ENCODE measurements at places on chromosomes 2 and 18.

DNA sequence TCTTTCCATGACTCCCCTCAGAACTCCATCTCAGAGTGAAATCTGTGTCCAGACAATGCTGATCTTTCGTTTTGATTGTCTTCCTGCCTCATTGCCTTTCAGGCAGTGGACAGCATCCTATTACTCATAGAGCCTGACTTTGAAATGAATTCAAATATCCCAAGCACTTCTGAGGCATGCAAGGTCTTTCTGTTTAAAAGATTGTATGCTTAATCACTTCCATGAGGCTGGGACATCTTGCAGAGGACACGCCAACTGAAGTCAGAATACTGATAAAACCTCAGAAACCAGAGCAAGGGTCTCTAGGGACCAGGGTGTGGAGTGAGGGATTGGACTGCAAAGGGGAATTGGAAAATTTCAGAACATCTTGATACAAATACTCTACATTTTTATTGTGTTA lies 836.5 kb upstream of the ID2 start:
- DNase-seq, result no peak

DNA sequence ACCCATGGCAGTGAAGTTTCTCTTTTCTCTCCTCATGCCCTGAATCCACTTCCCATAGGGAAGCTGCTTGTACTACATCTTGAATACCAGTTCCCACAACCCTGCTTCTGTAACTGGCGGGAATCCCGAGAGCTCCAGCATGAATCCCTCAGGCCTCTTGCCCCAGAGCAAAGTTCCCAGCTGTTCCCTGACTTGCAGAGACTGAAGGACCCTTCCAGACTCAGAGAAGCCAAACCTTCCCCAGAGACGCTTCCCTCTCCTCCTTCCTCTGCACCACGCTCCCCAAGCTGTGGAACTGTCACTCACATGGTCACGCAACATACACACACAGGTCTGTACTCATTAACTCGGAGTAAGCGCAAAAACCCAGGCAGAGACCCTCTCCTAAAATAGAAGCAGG lies 26.4 kb downstream of the TRAPPC12 start:
- no peak for DNase-seq

DNA sequence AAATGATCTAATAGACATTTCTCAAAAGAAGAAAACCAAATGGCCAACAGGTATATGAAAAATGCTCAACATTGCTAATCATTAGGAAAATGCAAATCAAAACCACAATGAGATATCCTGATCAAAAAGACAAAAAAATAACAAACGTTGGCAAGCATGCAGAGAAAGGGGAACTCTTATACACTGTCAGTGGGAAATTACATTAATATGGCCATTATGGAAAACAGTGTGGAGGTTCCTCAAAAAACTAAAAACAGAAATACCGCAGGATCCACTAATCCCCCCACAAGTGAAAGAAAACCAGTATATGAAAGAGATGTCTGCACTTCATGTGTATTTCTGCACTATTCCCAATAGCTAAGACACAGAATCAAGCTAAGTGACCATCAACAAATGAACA lies 57.7 kb upstream of the CTIF start:
- DNase-seq, result no peak

GRCh38 chr2:173997269-173997668 lies 32.1 kb upstream of the SP3 start:
- DNase-seq, result no peak

GRCh38 chr18:54261894-54262293 lies 7.4 kb upstream of the POLI start:
- no peak for DNase-seq

GRCh38 chr2:234996069-234996940 lies 44.5 kb downstream of the SH3BP4 start:
- no peak for DNase-seq

DNA sequence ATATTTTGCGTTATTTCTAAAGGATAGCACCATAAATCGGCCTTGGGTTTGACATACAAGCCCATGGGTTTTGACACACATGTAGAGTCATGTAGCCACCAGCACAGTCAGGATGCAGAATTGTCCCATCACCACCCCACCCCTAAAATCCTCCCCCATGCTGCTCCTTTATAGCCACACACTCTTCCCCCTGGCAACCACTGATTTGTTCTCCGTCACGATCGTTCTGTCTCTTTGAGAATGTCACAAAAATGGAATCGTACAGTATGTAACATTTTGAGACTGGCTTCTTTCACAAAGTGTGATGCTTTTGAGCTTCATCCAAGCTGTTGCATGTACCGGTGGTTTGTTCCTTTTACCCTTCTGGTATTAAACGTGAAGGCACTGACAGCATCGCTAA lies 39.1 kb downstream of the CRACDL start:
- DNase-seq, result no peak

DNA sequence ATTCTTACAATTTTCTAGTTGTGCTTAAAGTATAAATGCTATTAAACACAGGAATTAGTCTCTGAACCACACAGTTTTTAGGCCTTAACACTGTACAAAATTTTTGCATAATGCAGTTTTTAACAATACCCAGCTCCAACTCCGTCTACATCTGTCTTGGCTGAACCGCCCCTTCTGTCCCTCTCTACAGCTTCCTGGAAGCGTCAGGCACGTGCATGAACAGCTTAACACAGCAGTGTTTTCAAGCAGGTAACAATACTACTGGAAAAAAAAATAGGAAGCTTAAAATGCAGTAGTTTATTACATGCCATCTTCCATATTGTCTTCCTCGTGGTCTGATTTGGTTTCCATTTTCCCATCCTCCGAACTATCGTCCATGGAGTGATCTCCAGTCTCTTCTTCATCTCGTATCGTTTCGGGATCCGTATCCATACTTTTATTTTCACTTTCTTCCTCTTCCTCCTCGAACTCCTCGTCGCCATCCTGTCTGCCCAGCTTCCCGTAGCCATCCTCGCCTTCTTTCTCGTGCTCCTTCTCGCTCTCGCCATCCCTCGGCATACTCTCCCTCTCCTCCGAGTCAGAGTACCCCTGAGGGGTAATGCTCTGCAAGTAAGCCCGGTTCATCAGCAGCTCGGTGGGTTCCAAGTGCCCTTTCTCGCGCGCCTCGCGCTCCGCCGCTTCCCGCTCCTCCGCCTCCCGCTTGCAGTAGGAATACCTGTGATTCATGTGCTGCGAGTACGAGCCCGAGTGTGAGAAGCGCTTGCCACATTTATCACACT lies 130.6 kb downstream of the ZEB2 start:
- DNase-seq, result no peak

DNA sequence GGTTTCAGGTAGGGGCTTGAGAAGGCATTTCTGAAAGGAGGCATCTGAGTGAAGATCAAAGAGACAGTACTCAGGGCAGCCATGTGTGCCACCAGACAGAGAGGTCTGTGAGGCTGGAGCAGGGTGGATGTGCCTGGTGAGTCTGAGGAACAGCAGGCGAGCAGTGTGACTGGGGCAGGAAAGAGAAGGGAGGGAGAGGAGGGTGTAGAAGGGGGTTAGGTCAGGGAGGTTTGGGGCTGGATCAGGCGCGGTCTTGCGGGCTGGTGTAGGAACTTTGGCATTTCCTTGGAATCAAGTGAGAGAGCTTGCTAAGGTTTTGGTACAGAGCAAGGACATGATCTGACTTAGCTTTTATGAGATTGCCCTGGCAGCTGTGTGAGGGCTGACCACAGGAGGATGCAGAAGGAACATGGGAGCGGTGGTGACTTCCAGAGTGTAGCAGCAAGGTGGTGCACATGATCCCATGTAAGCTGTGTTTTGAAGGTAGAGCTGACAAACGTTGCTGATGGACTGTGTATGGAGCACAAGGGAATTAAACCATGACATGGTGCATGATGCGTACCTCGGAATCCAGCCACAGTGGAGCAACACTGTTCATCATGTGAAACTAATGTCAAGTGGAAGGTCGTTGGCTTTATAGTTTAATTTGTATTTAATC lies 13.9 kb downstream of the RAB31 start:
- DNase-seq, result no peak

DNA sequence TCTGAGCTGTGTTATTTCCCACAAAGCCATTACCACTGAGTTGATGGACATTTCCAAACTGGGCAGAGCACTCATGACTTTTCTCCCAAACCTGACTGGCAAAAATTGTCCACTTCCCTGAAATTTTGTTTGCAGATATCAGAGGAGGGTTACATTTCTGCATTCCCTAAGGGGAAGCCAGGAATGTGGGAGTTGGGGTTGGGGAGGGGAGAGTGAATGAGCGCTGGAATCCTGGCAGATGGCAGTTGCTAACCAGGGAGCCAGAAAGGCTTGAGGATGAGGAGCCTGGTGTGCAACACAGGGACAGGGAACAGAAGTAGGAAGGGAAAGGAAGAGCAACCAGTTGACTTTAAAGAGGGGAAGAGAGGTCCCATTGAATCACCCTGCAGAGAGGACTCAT lies 14.0 kb upstream of the CCNYL1 start:
- no peak for DNase-seq

DNA sequence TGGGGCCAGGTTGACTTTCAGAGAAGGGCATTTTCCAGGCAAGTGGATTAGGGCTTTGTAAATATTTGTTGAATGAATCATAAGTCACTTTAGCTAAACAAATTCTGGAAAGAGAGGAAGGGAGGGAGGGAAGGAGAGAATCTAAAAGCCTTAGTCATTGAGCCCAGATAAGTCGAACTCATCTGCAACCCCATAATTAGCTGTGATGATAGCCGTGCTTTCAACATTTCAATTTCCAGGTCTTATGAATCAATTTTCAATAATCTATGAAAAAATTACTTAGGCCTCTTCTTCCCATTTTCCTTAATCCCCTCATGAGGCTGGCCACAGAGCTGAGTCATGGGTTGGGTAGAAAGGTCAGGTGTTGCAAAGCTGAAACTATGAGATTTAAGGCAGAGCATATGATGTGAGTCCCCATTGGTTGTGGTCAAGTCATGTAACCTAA lies 111.9 kb upstream of the MAPRE2 start:
- no peak for DNase-seq

DNA sequence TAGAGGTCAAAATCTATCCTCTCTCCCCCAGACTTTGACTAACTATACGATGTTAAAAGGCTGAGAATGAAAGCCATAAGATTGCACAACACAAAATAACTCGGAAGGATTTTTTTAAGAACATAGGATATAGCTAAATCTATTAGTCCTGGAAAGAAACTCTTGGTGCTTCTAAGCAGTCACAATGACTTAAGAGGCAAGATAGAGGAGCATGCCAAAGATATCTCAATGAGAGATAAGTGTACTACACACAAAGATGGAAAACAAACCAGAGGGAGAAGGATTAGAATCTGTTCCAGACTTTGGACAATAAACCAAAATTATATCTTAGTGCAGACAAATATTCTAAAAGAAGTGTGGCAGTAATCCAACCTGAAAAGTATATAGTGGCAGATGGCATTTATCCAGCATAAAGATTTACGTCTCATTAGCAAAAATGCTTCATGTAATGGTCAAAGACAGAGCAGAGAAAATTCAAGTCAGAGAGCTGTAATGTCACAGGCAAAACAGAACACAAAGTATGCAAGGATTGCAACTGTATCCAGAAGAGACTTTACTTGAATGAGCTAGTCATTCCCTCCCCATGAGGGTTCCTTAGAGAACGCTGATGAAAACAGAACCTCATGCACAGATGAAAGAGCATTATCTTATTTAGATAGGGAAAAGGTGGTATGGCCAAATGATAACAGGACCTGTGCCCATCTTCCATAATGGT lies 28.8 kb upstream of the EVA1A start:
- DNase-seq, result no peak

DNA sequence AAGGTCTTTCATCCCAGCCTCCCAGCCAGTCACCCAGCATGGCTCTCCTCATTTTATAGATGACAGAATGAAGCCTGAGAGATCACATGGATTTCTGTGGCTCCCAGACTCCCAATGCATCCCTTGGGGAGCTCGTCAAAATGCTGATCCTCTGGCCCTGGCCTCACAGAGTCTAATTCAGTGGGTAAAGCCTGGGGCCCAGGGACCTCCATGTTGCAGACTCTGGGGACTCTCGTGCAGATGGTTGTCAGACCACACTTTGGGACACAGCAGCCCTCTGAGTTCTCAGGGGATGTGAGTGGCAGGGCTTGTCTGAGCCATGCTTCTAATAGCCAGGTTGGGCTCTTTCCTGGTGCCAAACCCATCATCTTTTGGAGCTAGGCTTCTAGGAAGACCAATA lies 97.0 kb downstream of the CTIF start:
- no peak for DNase-seq

DNA sequence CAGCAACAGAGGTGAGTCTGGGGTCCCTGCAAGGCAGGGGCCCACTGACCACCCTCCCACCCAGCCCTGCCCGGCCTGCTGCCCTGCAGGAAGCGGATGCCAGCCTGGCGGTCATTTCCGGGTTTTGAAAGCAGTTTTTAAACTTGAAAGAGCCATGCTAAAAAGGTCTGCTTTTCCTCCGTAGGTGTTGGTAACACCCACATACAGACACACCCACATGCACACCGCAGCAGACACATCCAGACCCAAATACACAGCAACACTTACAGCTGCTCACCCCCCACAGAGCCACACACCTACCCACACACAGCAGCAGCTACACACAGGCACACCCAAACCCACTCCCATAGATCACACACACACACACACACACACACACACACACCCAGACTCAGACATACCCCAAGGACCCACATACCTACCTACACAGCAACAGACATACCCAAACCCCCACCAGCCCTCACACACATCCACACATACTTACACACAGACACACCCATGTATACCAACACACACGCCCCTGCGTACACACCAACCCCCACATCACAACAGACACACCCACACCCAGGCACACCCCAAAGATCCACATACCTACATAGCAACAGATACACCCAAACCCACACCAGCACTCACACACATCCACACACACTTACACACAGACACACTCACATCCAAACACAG lies 7.6 kb downstream of the ZFP36L2 start:
- DNase-seq, result no peak

DNA sequence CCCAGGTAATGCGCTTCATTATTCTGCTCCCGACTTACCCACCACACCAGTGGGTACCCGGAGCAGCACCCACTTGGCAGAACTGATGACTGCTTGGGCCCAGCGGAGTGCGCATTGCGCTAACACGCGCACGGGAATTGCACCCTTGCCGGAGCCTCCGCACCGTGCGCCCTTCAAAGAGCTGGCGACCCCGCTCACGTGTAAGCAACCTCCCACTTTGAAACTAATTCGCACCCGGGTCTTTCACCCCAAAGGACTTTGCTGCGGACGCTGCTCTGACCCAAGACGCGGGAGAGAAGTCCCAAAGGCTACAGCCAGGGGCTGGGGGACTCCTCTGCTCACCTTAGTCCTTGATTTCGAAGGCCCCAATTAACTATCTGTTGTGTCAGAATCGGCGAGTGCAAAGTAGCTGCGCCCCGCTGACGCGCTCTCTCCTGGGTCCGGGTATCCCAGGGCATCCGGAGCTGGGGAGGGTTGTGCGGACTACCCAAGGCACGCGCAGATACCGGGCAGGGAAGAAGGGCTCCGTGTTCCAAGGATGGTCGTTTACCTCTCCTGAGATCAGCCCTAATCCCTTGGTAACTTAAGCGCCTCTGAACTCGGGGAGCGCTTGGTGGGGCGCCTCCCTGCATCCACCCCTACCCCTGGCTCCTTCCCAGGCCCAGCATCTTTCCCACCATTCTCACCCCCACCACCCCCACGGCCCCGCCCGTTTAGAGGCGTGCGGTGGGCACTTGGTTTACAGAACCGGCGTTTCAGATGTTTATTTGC lies 13.1 kb upstream of the SATB2 start:
- DNase-seq, result no peak
